ENCODE measurements at places on chromosomes 13 and 19. TPM values are rescaled to one million over a fixed set of nuclear protein-coding genes. Genes with fewer than 3 reads are reported as not detected.

Gene LILRB4
- 2.9 TPM for total RNA-seq

Gene PGLYRP2
- total RNA-seq: not detected

Gene SIGLEC5
- total RNA-seq: 0.88 TPM

Gene IL12RB1
- total RNA-seq: 1.3 TPM

Measured in metanephros (tissue), 2 donors.